Amniotic stem cell (primary cell): ENCODE measurements at places on chromosomes 2 and 18.

DNA sequence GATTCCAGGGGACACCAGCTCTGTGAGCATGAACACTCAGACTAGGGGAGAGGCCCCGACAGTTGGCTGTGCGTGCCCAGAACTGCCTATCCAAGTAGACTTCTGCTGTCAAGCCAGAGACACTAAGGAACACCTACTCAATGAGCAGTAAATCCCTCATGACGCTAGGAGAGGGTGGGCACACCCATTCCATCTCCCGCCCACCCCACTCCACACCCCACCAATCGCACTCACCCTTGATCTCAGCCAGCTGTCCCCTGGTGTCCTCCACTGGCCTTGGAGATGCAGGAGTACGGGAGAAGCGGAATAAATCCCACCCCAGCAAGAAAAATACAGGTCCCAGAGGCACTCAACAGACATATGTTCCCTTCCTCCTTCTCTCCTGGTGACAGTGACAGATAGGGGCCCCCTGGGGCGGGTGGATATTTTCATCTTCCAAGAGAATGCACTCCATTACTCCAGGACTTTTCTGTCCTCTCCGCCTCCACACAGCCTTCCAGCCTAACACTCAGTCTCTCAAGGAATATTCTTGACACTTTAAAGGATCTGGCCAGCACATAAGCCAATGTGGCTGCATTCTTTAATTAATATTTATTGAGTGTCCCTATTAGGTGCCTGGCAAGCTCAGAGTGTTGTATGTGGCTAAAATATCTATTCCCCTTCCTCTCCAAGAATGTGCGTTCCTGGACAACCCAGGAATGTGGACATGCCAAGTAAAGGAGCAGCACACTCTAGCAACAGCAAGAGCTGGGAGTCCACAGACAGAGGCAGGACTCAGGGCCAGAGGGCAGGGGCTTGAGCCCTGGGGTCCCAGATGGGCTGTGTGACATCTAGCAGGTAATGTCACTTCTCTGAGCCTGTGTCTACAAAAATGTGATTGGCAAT, 13.1 kb upstream of the SMAD7 start:
- DNase-seq, result no peak

DNA sequence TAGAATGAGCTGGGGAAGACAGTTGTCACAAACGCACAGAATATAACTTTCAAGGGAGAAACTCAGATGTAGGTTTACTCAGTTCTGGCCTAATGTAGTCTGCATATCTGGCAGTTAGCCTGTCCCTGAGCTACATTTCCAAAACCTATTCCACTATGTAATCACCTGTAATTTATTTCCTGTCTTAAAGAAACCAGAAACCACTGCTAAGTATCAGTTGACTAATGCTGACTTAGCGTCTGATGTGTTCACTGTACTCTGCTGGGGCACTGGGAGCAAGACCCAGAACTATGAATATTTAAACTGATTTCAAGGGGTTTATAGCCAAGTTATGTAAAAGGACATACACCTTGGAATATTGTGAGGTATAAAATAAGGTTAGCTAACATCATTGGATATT, 1995.2 kb upstream of the PIK3C3 start:
- DNase-seq, result no peak

DNA sequence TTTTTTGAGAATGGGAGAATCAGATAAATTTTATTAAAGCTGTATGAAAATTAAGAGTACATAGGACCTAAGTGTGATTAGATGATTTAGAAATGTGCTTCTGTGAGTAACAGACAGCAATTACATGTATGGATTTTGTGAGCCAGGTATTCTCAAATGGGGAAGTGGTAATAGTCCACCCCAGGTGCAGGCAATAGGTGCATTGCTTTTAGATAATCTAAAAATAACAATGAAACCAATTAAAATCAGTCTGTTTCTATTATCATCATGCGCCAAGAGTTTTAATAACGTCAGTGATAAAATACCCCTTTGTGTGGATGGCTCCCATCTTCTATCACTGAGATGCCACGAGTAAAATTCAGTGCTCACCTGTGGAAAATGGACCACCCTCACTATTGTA, 265.3 kb downstream of the RNF144A start:
- DNase-seq, result no peak

- no peak for DNase-seq
Measured at GRCh38 chr2:1539973-1540372, 126.7 kb downstream of the TPO start.

DNA sequence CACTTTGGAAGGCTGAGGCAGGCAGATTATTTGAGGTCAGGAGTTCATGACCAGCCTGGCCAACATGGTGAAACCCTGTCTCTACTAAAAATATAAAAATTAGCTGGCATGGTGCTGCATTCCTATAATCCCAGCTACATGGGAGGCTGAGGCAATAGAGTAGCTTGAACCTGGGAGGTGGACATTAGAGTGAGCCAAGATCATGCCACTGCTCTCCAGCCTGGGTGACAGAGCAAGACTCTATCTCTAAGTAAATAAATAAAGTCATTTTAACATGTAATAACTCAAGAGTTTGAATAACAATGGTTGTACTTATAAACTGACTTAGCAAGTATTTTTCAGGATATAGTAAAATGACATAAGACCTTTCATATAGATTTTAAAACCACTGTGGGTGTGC, 169.3 kb upstream of the FN1 start:
- DNase-seq, result no peak
